Right ventricle myocardium superior (tissue), 1 donor: ENCODE measurements at places on chromosomes 6 and 20.
A peak's percentile ranks its signal among the peaks of the same experiment; 100 is the strongest.

DNA sequence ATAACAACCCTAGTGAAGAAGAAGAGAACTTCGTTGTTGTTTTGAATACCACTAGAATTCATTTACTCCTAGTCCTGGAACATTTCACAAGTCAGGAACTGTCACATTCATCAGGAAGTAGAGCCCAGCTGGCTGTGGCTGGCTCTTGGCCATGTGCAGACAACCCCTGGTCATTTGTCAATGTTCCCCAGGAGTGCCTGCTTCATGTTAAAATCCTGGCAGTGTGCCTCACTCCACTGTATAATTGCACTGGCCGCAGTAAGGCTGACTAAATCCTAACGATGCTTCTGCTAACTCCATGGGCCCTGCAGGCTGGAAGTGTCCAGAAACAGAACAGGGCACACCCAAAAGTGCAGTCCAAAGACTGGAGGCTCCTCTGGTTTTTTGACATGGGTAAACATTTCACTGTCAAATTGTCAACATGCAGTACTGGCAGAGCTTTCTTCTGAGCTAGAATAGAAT, 41.5 kb upstream of the ADGRF1 start:
- DNase-seq, result peak; percentile 95

DNA sequence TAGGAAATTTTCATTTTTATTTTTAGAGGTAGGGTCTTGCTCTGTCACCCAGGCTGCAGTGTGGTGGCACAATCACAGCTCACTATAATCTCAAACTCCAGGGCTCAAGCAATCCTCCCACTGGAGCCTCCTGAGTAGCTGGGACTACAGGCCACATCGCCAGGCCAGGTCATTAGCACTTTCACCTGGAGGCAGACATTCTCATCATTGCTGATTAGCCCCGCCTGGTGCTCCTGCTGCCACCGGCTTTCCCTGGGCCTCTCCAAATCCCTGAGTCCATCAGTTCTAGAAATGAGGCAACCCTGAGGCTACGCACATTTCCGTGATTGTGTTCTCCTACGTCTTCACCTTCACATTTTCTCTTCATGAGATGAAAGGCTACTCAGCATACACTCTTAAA, 607.7 kb upstream of the NRSN1 start:
- no peak for DNase-seq

DNA sequence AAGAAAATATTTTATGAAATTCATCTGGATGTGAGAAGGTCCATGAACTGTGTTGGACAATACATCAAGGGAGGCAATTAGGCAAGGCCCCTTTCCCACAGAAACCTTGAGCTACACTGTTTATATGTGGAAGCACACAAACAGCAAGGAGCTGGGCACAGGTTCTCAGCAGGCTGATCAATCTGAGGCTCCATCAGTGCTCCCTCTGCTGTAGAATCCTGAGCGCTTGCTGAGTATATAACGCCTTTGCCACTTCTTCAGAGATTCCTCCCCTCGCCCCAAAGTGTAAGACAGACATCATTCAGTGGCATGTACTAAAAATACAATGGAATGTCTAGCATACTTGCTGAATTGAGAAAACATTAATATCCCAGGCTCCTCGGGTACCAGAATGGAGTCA, 146.9 kb downstream of the PRKN start:
- DNase-seq, result no peak

- no peak for DNase-seq
Measured at GRCh38 chr20:11076434-11077105, 402.8 kb upstream of the JAG1 start.

DNA sequence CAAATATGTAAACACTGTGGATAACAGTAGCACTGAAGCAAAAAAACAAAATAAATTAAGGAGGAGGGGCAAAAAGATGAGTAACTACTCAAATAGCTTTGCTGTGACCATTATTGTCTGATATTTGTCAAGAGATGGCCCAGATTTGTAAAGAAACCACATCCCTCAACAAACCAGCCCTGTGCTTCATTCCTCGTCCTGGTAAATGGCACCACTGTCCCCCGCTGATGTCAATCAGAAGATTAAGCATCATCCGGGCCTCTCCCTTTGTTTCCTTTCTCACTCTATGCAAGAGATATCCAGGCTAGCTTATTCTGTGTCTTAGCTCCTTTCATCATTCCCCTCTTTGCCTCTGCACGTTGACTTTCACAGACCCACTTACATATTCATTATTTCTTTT, 259.0 kb downstream of the SYNE1 start:
- no peak for DNase-seq

DNA sequence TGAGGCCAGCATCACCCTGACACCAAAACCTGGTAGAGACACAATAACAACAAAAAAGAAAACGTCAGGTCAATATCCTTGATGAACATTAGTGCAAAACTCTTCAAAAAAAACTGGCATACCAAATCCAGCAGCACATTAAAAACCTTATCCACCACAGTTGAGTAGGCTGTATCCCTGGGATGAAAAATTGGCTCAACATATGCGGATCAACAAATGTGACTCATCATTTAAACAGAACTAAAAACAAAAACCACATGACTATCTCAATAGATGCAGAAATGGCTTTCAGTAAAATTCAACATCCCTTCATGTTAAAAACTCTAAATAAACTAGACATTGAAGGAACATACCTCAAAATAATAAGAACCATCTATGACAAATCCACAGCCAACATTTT, 59.6 kb upstream of the PHIP start:
- DNase-seq, result no peak

- DNase-seq, result no peak
Measured at GRCh38 chr6:15930207-15930606, 198.7 kb upstream of the MYLIP start.

GRCh38 chr20:22531056-22531615, 53.2 kb downstream of the FOXA2 start:
- DNase-seq, result no peak

- DNase-seq, result no peak
Measured at GRCh38 chr6:1310628-1311399, 1.1 kb upstream of the FOXQ1 start.

GRCh38 chr6:76240092-76240491, 167.6 kb upstream of the IMPG1 start:
- no peak for DNase-seq

DNA sequence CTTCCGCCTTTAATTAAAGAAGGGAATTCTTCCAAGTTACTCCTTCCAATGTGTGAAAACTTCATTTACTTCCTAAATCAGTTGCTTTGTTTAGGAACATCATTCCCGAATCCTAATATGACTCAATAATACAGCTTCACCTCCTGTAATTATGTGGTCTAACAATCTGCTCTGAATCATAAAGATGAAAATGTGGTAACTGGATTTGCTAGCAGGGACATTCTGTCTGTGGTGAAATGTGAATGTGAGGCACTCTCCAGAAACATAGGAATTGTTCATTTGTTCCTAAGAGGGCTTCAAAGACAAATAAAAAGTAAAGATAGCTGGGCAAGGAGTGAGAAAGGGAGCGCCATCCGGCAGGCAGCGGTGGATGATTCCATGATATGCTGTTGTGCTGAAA, 678.1 kb downstream of the KIF16B start:
- no peak for DNase-seq

GRCh38 chr6:43428874-43429273, 1.5 kb downstream of the ABCC10 start:
- no peak for DNase-seq

GRCh38 chr20:36543184-36544133, 2.1 kb downstream of the MYL9 start:
- peak; percentile 93 for DNase-seq

- no peak for DNase-seq
Measured at GRCh38 chr6:121865811-121866210, 430.4 kb downstream of the GJA1 start.

DNA sequence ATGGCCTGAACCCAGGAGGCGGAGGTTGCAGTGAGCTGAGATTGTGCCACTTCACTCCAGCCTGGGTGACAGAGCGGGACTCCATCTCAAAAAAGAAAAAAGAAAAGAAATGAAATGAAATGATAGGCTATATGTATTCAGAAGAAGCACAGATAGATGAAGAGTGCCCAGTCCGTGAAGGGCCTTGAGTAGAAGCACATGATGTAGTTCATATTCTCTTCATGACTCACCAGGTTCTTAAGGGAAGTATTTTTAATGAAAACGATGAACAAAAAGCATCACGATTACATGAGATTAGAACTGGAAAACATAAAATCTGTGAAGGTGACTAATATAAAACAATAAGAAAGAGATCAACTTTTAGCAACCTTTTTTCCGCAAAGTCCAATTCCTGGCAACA, 29.8 kb downstream of the TPD52L1 start:
- no peak for DNase-seq

DNA sequence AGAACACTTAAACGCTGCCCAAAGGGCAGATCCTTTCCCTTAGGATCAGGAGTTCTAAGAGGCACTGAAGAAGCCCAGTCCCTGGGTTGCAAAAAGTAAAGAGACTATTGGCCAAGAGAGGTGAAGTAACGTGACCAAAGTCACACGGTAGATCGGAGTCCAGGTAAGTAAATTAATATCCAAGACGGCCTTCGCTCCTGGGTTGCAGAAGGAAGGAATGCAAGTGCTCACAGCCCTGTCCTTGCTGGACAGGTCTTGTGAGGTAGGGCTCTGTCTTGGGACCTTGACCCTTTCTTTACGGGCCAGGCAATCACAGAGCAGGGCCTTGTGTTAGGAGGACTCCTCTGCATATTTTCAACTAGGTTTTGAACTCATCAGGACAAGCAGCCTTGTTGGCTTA, 243.7 kb upstream of the PDE10A start:
- DNase-seq, result no peak

GRCh38 chr6:89351671-89352277, 748 bp downstream of the UBE2J1 start:
- no peak for DNase-seq

- DNase-seq, result no peak
Measured at GRCh38 chr6:45587229-45588060, 209.7 kb upstream of the SUPT3H start.

DNA sequence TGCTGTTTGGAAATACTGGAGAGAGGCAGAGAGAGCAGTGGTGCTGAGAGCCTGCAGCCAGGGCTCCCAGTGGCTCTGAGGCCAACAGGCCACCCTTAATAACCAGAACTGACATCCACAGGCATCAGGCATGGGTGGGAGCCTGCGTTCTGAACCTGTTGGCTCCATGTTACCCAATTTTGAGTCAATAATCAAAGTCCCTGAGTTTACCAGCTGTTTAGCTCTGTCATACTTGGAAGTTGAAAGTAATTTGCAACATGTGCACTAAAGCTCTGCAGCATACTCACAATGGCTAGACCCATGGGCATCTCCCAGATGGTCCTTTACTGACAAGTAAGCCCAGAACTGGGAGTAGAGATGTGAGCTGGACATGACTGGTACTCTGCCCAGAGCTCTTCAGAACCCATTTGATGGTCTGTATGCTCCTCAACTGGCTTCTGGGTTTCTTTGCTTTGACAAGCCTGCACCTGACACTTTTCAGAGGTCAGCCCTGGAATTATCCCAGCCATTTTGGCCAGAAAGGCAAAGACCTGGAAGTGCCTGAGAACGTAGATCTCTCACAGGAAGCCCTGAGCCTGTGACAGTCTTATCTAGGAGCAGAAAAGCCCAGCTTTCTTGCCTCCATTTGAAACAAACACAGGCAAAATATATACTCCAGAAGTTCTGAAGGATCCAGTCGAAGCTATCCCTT, 122.4 kb upstream of the CITED2 start:
- DNase-seq, result no peak

GRCh38 chr20:33362898-33363297, 38.4 kb downstream of the CDK5RAP1 start:
- DNase-seq, result no peak

DNA sequence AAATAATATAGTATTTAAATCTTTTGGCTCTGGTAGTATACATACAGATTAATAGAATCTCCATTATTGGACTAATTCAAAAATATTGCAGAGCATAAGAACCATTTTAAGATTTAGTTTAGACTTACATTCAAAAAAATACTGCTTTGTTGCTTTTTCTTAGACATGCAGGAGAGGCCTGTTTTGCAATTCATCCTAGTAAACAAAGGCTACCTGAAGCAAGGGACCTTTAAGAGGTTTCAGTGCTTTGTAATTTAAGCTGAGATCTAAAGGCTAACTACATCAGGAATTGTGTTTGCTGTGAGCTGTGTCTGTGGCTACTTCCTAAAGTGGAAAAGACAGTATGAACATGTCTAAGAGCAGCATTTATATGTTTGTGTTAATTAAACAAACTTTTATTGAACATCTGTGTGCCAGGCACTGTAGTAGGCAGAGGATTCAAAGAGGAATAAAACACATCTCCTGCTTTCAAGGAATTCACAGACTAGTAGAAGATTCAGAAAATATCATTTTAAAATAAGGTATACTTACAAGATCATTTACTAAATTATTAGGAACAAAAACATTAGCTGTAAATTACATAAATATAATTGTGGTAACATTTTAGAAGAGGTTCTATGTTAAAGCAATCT, 29.1 kb upstream of the CALHM6 start:
- DNase-seq, result no peak

- DNase-seq, result no peak
Measured at GRCh38 chr20:62584671-62585460, 57.4 kb upstream of the SLCO4A1 start.

- no peak for DNase-seq
Measured at GRCh38 chr6:52502306-52503029, 74.4 kb downstream of the TRAM2 start.

GRCh38 chr6:159431750-159432149, 261.3 kb downstream of the SOD2 start:
- DNase-seq, result no peak

- no peak for DNase-seq
Measured at GRCh38 chr6:11025921-11026635, 18.0 kb downstream of the ELOVL2 start.

DNA sequence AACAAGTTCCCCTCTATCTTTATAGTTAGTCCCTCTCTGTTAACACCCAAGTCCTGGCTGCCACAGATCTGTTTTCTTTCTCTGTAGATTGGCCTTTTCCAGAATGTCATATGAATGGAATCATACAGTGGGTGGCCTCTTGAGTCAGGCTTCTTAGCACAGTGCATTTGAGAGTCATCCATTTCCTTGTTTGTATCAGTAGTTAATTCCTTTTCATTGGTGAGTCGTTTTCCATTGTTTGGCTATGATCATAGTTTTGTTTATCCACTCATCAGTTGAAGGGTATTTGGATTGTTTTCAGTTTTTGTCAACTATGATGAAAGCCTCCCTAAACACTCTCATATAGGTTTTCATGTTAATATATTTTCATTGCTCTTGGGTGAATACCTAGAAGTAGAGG, 248.3 kb downstream of the ARID1B start:
- DNase-seq, result no peak

- DNase-seq, result peak; percentile 78
Measured at GRCh38 chr20:44572551-44573500, 9.6 kb upstream of the PKIG start.

DNA sequence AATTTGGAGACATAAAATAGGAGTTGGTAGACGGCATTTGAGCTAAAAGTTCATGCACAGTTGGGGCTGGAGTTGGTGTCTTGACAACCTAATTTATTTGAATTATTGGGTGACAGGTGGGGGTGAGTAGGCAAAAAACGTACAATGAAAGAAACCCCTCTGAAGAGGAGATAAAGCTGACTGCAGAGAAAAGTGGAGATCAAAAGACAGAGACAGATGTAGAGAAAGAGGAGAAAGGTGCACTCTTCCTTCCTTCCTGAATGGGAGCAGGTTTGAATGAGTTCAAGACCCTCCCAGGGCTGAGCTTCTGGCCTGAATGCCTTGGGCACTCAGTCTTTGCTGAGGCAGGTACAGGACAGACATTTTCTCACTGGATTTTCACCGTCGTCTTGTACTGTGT, 284.3 kb downstream of the DHX35 start:
- no peak for DNase-seq

GRCh38 chr6:42333612-42334011, 116.0 kb upstream of the MRPS10 start:
- DNase-seq, result no peak

- no peak for DNase-seq
Measured at GRCh38 chr6:124928851-124929250, 33.4 kb upstream of the RNF217 start.

- DNase-seq, result no peak
Measured at GRCh38 chr6:106612671-106613416, 16.5 kb downstream of the RTN4IP1 start.
